Fibroblast of lung (primary cell): ENCODE measurements at places on chromosomes 4 and X. TPM values are rescaled to one million over a fixed set of nuclear protein-coding genes. Genes with fewer than 3 reads are reported as not detected.

GRCh38 chr4:127251423-127251822 is 381.3 kb upstream of the INTU start:
- DNase-seq, result peak; percentile 57
- H3K36me3 ChIP-seq, result no peaks in the 10 kb centered on the region
- H3K27ac ChIP-seq, result no peak overlapping the region
- no peaks in the 10 kb centered on the region for H3K4me1 ChIP-seq
- H3K4me3 ChIP-seq, result no peak overlapping the region

DNA sequence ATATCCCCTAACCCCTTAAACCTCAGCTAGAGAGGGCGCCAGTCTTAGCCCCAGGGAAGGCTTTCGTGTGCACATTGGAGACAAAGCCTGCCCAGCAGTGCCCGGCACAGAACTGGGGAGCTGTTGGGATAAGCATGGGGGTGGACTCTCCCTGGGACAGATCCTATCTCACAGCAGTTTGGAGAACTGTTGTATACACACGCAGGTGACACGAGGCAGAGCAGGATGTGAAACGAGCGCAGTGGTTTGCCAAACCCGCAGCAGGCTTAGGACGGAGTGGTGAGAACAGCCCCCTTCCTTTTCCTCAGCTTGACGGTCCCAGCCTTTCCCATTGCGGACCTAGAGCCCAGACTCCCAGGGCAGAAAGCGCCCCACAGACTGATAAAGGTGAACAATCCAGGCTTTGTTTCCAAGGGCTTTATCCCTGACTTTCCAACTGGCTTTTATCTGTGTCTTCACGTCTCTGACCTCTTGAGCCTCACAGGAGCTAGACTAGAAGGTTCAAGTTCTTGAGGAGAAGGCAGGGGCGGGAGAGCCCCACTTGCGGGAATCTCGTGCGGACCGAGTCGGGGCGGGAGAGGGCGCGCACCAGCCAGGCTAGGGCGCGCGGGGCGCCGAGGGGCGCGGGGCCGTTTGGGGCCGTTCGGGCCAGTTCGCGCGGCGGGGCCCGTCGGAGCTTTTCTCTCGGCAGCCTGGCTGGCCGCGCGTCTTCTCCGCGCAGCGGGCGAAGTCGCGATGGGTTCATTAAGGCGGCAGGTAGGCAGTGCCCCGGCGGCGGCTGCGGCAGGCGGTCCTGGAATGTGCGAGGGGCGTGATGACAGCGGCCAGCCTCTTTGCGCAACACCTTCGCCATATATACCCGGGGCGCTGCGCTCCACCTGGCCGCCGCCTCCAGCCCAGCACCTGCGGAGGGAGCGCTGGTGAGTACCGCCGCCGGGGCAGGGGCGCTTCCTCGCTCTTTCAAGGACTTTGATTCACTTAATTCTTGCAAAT is at the start of gene SLC34A2:
Gene SLC34A2 (plus strand): TSS at position 881 of the 993 bp plus-strand sequence. CDS start 6,650 bp downstream, outside the sequence.
- H3K4me1 ChIP-seq, result no peaks in the 10 kb centered on the region
- DNase-seq, result no peak
- peaks cover 21% of the 10 kb centered on the region for H3K27me3 ChIP-seq
- no peak within 1 kb of the TSS for H3K4me3 ChIP-seq
- H3K36me3 ChIP-seq, result no peaks in the 10 kb centered on the region

- H3K4me1 ChIP-seq, result no peaks in the 10 kb centered on the region
- DNase-seq, result no peak
- H3K4me3 ChIP-seq, result no peak overlapping the region
- H3K36me3 ChIP-seq, result no peaks in the 10 kb centered on the region
- H3K27ac ChIP-seq, result no peak overlapping the region
- H3K27me3 ChIP-seq, result no peaks in the 10 kb centered on the region
These were observed 1489.4 kb downstream of the RAPGEF2 start for GRCh38 chr4:160592258-160592657.

DNA sequence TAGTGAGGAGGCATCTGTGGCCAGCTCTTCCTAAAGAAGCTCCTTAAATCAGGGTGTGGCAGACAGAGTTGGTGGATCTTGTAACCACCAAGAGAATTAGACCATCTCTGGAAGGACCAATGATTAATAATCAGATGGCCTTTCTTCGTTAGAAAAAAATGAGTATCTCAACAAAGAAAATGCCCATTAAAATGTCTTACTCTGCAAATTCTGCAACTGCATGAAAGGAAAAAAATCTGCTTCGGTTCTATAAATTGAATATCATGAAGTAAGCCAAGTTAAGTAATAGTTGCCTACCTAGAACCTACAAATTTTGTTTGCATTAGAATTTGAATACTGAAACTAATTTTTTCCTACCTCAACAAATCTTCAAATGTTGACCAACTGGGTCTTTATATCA is 4.2 kb upstream of the DCLK2 start:
- H3K4me1 ChIP-seq, result peaks cover 2% of the 10 kb centered on the region
- H3K27me3 ChIP-seq, result no peaks in the 10 kb centered on the region
- no peaks in the 10 kb centered on the region for H3K36me3 ChIP-seq
- no peak overlapping the region for H3K27ac ChIP-seq

GRCh38 chr4:61648264-61648663 is 448.1 kb downstream of the ADGRL3 start:
- no peaks in the 10 kb centered on the region for H3K27me3 ChIP-seq
- H3K27ac ChIP-seq, result no peak overlapping the region
- H3K36me3 ChIP-seq, result no peaks in the 10 kb centered on the region
- H3K4me1 ChIP-seq, result no peaks in the 10 kb centered on the region
- H3K4me3 ChIP-seq, result no peak overlapping the region
- DNase-seq, result no peak

DNA sequence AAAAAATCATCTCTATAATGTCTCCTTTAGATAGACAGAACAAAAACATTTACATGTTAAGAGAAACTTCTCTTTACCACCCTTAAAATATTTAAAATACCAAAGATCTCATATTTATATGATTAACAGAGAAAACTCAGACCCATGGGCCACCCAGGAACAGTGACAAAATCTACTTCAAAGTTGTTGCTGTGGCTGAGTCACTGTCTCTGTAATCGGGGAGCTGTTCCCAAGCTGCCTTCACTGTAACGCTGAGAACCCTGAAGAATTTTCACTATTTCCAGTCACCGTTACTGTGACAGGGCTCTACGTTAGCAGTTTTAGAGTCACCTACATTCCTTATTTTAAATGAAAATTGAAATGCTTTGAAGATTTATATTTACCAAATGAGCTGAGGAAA is 9.0 kb upstream of the DAPP1 start:
- no peaks in the 10 kb centered on the region for H3K36me3 ChIP-seq
- H3K4me3 ChIP-seq, result no peak overlapping the region
- no peak overlapping the region for H3K27ac ChIP-seq
- H3K4me1 ChIP-seq, result no peaks in the 10 kb centered on the region

GRCh38 chrX:31588355-31588754 is 516.5 kb upstream of the FTHL17 start:
- H3K4me3 ChIP-seq, result no peak overlapping the region
- H3K27ac ChIP-seq, result no peak overlapping the region
- no peak for DNase-seq
- H3K27me3 ChIP-seq, result no peaks in the 10 kb centered on the region
- H3K36me3 ChIP-seq, result no peaks in the 10 kb centered on the region
- no peaks in the 10 kb centered on the region for H3K4me1 ChIP-seq

- DNase-seq, result no peak
- no peaks in the 10 kb centered on the region for H3K27me3 ChIP-seq
- peak overlapping the region; percentile 55 for H3K4me3 ChIP-seq
- no peaks in the 10 kb centered on the region for H3K36me3 ChIP-seq
- peaks cover 13% of the 10 kb centered on the region for H3K4me1 ChIP-seq
These were observed 124.6 kb upstream of the NAP1L5 start for GRCh38 chr4:88822034-88822789.

GRCh38 chr4:113838460-113838859 is 76.9 kb upstream of the CAMK2D start:
- H3K27ac ChIP-seq, result no peak overlapping the region
- H3K4me3 ChIP-seq, result no peak overlapping the region
- H3K4me1 ChIP-seq, result peaks cover 8% of the 10 kb centered on the region

DNA sequence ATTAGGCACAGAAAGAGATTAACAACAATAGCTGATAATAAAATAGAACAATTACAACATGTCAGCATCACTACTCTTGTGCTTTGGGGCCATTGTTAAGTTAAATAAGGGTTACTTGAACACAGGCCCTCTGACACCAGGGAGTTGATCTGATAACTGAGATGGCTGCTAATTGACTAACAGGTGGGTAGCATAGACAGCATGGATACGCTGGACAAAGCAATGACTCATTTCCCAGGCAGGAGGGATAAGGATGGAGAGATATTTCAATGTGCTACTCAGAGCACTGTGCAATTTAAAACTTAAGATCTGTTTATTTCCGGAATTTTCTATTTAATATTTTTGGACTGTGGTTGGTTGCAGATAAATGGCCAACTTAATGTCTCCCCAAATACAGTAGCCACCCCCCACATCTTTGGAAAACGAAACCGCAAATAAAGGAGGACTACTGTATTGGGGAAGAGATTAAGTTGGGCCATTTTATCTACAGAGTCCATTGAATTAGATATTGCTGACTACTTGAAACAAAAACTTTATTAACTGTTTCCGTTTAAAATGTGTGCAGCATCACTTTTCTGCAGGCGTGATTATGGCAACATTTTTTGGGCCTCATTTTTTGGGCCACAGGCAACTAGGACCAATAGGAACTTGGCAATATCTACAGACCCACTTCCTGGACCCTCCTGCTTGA is 200.6 kb upstream of the KLF3 start:
- H3K4me1 ChIP-seq, result no peaks in the 10 kb centered on the region
- no peak overlapping the region for H3K27ac ChIP-seq
- no peaks in the 10 kb centered on the region for H3K27me3 ChIP-seq
- no peaks in the 10 kb centered on the region for H3K36me3 ChIP-seq

DNA sequence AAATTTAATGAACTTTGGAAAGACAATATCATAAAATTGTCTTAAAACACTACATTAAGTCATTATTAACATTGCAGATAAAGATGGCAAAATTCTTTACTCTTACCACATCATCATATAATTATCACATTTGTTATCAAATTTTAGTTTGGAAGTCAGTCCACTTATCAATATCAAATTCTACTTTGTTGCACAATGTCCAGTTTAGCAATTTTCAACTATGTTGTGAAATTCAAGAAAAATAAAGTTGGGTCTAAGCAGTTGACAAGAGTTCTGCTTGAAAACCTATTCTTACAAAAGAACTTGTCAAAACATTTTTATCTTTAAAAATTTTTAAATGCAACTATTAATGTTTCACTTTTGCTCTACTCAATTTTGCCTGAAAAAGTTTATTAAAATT is 44.7 kb upstream of the TET2 start:
- H3K27me3 ChIP-seq, result no peaks in the 10 kb centered on the region
- H3K4me3 ChIP-seq, result no peak overlapping the region
- no peaks in the 10 kb centered on the region for H3K4me1 ChIP-seq
- H3K27ac ChIP-seq, result no peak overlapping the region

DNA sequence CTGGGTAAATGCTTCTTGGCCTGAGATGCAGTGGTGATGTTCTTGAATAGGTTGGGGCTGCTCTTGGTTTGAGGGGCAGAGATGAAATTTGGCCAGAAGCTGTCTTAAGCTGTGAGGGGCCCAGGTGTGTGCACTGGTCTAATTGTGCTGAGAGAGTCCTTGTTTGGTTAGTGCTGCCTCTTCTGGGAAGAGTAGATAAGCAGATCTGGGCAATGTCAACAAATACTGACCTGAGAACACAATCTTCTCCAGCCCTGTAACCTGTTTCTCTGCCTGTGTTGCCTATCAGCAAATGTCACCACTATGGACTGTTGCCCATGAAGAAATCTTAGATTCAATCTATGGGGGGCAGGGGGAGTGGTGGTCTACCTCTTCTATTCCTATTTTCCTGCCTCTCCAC is 17.2 kb upstream of the USP27X start:
- no peaks in the 10 kb centered on the region for H3K27me3 ChIP-seq
- H3K4me1 ChIP-seq, result no peaks in the 10 kb centered on the region
- no peak overlapping the region for H3K4me3 ChIP-seq
- H3K27ac ChIP-seq, result no peak overlapping the region
- no peaks in the 10 kb centered on the region for H3K36me3 ChIP-seq

HDX gene
- 3.1 and 4.5 TPM in 2 replicates for total RNA-seq

CSN1S1 gene
- total RNA-seq, result not detected in 2 replicates

FAM199X gene
- 17.2 and 21.1 TPM in 2 replicates for total RNA-seq

LUZP4 gene
- total RNA-seq, result not detected in 2 replicates

ARSD gene
- total RNA-seq, result 14.1 and 30.7 TPM in 2 replicates

AADAT gene
- total RNA-seq, result 2.6 and 3.5 TPM in 2 replicates

NBDY gene
- total RNA-seq, result 5.4 and 5.8 TPM in 2 replicates
